ENCODE measurements at places on chromosomes 3 and 15.

GRCh38 chr15:95247071-95247984 lies 1016.0 kb downstream of the MCTP2 start:
- peak; percentile 97 for DNase-seq

GRCh38 chr3:116835658-116836057 lies 126.1 kb downstream of the TUSC7 start:
- DNase-seq = no peak

- DNase-seq = no peak
These were observed 21.9 kb upstream of the SEMA3F start for GRCh38 chr3:50133283-50133615.

- no peak for DNase-seq
These were observed 84.3 kb downstream of the ATP1B3 start for GRCh38 chr3:141960731-141961130.

DNA sequence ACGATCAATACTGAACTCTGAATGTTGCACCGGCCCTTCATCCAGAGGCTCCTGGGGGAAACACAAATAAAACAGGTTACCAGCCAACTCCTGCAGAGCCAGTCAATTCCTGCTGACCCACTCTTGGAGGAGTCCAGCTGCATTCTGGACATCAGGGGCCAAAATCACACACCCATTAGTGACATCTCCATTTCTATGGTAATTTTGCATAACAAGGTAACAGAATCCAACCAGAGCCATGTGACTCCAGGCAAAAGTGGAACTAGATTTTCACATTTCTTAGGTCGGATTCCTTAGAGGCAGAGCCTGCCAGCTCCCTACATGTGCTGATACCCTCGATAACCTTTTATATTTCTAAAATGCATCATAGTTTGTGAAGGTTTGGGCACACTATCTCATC lies 119.2 kb upstream of the CTNNB1 start:
- no peak for DNase-seq

- DNase-seq = no peak
These were observed 15.5 kb upstream of the PCSK6 start for GRCh38 chr15:101504866-101505609.

DNA sequence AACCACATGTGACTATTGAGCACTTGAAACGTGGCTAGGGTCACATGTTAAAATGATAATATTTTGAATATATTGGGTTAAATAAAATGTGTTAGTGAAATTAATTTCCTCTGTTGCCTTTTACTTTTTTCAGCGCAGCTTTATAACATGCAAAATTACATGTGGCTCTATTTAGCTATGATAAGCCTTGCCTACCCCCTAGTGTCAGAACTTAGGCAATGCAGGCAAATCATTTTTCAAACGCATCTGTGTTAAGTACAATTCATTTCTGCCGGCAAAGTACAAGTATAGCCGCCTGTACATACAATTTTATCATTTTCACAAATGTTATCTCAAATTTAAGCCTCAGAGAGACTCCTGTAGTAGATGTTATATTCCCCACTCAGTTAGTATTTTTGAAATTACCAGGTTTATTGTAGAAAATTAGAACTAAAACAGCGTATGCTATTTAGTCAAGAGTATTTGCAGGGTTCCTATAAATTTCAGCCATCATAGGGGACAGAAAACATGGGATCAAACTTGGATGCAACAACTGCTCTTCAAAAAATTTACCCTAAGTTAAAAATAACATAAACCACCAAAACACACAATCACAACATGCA lies 56.1 kb downstream of the TAFA4 start:
- DNase-seq = peak; percentile 91

GRCh38 chr3:66983101-66983500 lies 15.0 kb upstream of the KBTBD8 start:
- no peak for DNase-seq

DNA sequence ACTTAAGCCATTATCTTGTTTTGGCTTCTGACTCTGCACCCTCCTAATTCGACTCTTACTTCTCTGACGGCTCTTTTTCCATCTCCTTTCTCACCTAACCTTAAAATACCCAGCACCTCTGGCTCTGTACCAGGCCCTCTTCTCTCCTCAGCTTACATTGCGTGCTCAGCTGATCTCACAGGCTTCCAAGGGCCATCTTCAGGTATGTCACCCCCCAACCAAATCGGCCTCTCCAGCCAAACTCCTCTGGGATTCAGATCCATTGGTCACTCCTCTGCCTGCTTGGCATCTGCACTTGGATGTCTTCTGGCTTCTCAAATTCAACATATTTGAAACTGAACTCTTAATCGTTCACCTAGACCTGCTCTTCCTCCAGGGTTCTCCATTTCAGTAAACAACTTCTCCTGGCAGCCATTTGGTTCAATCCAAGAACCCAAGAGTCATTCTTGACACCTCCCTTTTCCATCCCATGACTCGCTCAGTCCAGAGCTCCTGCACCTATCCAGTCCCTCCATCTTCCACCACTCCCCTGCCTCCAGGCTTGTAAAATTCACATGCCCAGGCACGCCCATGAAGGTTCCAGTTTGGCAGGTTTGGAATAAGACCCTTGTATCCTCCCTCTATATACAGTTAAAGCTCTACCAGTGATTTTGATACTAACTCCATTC lies 35.2 kb upstream of the SLC41A3 start:
- DNase-seq = no peak

DNA sequence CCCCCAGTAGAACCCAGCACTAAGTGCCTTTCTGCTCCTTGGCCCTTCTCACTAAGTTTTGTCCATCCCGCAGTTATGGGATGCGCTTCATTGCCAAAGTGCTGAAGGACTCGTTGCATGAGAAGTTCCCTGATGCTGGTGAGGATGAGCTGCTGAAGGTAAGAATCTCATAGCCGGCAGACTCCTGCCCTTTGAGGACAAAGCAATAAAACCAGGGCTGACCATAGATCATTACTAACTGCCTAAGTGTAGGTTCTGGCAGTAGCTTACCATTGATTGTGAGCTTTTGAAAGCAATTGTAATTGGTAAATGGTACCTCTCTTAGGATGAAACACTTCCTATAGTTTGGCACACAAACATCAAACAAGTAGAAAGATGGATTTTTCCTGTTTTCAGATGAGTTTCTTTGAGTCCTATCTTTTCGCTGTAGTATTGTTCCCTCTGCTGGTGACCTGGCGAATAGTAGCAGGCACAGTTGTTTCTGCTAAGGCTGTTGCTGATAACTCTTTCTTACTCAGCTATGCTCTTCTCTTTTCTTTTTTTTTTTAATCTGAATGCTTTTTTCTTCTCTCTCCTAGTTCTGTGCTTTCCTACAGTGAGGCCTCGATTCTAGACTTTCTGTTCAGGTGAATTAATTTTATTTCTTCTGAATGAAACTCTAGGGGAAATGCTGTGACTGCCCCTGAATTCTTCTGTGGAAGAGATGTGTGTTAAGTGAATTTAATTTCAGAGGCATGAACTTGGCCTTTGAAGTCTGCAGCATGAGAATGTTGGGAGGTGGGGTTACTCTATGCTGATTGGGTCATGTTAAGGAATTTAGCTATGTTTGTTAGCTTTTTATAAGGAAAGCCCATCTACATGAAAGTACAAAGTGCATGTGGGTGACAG lies 47.4 kb upstream of the CRTC3 start:
- DNase-seq = peak; percentile 69

DNA sequence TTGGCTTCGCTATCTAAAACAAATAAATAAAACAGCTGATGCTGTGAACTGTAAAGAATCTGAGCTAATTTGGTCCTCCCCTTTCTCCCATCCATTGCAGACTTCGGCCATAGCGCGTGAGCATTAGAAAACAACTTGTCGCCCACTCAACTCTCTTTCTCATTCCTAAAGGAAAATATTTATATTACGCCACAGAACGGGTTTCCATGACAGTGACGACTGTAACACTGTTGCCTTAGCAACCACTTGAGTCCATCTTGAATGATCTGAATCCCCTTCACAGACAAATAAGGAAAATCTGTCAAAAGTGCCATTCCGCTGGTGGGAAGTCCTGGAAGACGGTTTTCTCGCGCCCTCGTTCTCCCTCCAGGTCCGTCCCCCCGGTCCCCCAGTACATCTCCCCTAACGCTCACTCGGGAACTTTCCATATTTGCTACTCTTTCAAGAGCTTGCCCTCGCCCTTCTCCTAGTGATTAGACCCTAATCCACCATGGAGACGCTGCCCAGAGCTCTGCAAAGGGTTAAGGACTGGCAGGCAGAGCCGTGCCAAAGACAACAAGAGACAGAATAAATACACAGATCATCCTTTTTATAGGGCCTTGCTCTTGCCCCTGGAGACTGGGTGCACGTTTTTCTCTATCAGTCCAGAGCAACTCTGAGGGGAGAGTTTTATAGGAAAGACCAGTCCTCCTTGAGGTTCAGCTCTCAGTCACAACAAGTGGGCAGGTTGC lies 50.5 kb downstream of the CRYGS start:
- peak; percentile 6 for DNase-seq

DNA sequence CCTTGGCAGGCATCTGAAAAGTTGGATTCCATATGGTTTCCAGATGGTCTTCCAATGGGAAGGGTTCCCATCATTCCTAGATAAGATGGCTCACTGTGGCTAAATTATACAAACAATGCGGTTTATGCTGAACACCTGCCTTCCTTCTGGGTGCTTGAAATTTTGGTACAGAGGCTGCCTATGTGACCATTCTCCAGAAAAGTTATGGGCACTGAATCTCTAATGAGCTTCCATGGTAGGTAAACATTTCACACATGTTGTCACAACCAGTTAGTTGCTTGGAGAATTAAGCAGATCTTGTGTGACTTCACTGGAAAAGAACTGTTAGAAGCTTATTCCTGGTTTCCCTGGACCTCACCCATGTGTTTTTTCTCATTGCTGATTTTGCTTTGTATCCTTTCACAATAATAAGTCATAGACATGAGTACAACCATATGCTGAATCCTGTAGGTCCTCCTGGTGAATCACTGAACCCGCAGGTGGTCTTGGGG lies 30.1 kb downstream of the PLOD2 start:
- DNase-seq = no peak

DNA sequence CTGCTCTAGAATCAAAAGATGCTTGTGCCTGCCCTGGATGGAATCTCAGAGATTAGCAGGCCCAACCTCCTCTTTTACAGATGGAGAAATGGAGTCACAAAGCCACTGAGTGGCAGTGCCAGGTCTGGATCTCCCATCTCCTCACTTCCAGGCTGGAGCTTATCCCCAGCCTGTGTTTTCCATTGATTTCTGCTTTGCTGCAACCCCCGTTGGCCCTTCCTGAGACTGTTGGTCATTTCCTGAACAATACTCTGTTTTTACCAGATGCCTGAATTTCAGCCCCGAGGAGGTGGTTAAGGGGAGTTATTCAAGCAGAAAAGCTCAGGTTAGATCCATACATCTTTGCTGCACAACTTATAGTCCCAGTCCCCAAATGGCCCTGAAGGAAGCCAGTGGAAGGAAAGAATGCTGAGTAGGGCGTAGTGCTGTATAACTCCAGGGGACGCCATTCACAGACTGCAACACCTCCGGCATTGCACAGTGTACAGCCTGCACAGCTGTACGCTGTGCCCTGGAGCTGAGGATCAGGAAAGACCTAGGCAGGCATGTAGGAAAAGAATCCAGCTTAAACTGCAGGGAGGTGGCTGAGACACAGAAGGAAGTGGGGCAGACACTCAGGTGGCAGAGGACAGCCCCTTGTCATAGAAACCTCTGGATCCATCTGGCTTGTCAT lies 77.5 kb downstream of the RPLP1 start:
- no peak for DNase-seq

DNA sequence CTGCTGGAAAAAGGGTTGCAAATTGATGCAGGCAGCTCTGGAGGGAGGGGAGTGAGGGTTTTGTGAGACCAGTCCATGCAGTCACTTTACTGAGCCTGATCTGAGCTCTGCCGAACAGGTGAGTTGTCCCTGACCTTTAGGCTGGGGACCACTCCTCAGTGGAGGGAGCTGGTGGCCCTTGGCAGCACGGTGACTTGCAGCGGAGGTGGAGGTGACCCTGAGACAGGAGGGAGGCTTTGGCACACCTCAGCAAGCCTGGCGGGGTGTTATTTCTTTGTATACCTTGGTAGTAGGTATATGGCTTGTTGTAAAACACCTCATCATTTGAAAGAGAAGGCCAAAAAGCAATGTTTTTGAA lies 43.5 kb downstream of the FGD5 start:
- DNase-seq = no peak

DNA sequence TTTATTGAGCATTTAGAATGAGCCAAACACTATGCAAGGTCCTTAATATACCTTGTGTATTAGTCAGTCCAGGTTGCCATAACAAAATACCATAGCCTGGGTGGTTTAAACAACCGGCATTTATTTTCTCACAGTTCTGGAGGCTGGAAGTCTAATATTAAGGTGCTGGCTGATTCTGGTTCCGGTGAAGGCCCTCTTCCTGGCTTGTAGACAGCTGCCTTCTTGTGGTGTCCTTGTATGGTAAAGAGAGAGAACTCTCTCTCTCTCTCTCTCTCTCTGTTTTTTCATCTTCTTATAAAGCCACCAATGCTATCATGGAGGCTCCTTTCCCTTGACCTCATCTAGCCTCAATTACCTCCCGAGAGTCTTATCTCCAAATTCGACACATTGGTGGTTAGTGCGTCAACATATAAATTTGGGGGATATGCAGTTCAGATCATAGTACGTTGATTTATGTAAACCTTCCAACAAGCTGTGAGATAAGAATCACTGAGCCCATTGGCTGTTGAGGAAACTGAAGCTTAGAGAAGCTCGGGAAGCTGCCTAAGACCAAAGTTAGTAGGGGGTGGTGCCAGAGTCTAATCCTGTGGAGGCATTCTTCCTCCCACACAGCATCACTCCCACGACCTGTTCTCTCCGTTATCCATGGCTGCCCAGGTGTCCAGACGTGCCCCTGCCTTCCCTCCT lies 298.0 kb upstream of the PROK2 start:
- DNase-seq = no peak

DNA sequence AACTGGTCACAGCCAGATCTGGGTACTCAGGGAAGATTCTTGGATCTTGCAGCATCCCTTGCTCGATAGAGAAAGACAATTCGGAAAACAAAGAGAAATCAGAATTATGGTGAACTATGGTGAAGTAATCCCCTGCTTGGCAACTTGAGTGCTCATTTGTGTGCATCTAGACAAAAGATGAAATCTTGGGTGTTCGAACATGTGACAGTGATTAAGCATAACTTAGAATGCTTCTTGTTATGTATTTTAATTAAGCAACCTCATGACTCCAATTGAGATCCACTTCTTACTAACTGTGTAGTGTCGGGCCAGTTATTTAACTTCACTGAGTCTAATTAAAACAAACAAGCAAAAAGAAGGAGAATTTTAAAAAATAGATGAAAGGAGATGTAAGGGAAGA lies 56.5 kb downstream of the ZNF385D start:
- no peak for DNase-seq

- no peak for DNase-seq
These were observed 93.8 kb downstream of the NSUN3 start for GRCh38 chr3:94156626-94157025.

All from trophoblast cell (in vitro differentiated cells and primary cell).